Stimulated activated CD8-positive, alpha-beta memory T cell treated with anti-CD3 and anti-CD28 coated beads, Interleukin-4, amount 100 ng/mL, for 1 hour (primary cell): ENCODE measurements at places on chromosomes 5 and 9.

DNA sequence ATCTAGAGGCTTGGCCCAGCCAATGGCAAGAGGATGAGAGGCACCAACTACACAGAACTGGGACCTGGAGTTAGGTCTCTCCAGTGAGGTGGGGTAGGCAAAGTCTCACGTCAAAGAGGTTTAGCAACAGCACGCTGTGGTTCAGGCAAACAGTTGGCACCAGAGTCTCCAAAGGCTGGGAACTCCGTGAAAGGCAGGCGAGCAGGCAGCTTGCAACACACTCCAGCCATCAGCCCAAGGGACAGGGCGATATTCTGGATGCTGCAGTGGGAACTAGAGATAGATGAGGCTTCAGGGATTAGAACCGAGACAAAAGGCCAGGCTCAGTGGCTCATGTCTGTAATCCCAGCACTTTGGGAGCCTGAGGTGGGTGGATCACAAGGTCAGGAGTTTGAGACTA is 129.1 kb downstream of the PDZD2 start:
- no peak for DNase-seq

DNA sequence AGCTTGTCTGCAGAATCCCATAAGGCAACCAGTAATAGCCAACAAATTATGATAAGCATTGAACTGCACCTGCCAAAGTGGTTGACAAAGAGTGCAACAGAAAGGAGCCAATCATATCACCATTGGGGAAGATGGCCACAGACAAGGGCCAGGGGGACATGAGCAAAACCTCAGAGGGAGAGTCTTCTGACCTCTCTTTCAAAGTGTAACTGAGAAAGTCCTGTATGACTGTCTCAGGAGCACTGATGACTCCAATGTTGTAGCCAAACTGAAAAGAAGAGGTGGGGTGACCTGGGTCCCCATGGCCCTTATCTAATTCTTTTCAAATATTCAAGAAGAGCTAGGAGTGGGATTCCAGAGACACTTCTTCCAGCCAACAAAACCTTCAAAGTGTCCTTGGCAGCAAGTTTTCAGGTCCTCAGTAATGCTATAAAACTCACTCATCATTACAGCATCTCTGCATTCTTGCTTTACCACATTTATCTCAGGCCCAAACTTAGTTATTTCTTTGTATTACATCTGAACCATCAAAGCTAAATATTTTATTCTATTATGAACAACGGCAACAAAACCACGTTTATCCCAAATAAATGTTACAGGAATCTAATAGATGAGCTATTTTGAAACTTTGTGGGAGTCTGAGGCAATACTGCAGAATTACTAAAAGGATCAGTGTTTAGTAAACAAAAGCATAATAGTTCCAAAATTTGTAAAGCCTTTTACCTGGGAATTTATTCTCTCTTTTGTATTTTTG is 24.4 kb downstream of the FBLL1 start:
- no peak for DNase-seq

DNA sequence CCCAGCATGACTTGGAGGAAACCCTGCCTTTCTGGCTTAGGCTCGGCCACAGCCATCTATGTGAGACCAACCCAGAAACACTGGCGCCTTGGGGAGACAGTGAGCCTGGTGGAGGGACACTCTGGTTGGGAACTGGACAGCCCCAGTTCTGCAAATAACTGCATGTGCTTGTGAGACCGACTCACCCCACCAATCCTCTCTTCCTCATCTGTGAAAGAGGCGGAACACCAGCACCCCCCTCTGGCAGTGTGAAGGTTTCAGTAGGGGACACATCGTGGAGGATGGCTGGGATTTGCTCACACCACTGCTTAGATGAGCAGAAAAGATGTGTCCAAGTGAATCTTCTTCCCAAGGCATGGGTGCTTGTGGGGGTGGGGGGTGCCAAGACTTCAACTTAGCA is 43.4 kb upstream of the N4BP3 start:
- peak; percentile 2 for DNase-seq

DNA sequence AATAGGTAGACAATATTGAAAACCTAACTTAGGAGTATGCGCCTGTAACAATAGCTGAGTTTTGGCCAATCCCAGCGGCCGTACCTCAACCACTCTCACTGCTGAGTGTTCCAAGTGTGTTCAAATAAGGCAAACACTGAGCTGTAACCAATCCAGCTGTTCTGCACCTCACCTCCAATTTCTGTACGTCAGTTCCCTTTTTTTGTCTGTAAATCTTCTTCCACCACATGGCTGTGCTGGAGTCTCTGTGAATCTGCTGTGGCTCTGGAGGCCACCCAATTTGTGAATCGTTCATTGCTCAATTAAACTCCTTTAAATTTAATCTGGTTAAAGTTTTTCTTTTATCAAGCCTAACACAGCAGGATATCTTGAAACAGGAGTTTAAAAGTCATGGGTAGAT is 116.3 kb downstream of the SLC28A3 start:
- DNase-seq, result no peak

DNA sequence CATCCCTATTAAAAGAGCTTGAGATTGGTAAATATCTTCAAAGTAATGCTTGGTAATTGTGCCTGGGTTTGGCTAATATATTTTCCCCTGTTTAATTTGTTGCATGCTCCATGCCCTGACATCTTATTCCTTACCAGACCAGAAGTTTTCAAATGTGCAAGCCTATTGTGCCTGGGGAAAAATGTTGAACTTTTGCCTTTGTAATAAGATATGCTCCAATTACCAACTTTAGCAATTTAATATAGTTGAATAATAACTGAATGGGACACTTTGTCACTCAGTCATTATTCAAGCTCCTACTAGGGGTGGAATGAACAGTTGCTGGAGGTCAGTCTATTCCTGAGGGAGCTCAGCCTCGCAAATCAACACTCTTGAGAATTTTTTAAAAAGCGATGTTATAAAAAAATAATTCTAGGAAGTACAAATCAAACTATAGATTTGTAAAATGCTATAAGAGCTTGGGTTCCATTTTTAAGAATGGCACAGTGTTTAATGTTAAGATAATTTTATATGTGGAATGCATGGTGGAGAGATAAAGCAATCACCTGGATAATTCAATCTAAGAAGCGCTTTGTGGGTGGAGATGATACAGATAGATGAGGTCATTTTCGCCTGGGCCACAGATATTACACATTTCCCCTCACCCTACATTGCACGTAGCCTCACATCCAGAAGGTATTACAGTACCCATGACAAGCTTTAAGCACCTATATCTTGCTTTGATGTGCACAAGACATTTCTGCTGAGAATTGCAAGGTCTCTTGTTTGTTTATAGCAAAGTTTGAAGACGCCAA is 231.8 kb downstream of the PIK3R1 start:
- DNase-seq, result no peak

GRCh38 chr9:134571946-134572917 is 69.4 kb upstream of the COL5A1 start:
- DNase-seq, result no peak
